HFFc6 (cell line): ENCODE measurements at places on chromosomes 7 and 10.
A peak's percentile ranks its signal among the peaks of the same experiment; 100 is the strongest.

DNA sequence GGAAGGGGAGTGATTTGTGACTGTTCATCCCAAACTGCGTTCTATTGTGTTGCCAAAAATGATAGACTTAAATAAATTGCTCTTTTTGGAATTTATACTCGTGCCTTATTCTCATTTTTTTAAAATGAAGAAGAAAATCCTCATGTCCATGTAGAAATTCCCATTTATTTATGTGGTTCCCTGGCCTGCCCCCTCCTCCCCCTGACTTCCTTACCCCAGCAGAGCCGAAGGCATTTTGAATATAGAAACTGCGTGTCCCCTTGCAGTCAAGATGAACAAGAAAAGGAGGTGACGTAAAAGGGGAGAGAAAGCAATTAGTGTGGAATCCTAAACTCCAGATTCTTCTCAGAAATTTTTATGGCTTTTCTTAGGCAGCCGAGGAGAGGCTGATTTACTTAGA, 126.1 kb downstream of the FAM204A start:
- H3K27me3 ChIP-seq: no peaks in the 10 kb centered on the region
- H3K36me3 ChIP-seq: no peaks in the 10 kb centered on the region
- H3K4me1 ChIP-seq: no peaks in the 10 kb centered on the region
- no peak for DNase-seq

GRCh38 chr10:60894786-60895185, 49.2 kb downstream of the RHOBTB1 start:
- H3K4me1 ChIP-seq: peaks cover 22% of the 10 kb centered on the region
- no peak for DNase-seq
- no peaks in the 10 kb centered on the region for H3K27me3 ChIP-seq
- no peak overlapping the region for H3K27ac ChIP-seq

DNA sequence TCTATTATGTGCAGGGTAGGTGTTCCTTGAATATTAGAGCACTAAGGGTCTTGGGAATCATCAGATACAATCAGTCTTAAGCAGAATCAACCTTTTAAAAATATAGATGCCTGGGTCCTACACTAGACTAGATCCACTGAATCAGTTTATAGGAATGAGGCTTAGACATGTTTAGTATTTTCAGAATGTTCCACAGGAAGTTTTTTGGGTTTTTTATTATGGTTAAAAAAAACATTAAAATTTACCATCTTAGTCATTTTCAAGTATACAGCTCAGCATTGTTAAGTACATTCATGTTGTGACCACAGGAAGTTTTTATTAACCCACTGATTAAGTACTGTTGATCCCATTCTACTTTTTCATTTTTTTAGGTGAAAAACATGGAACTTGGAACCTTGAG, 135.7 kb downstream of the LCOR start:
- peaks cover 3% of the 10 kb centered on the region; the same call in 1 of the 2 replicates for H3K27me3 ChIP-seq
- peak overlapping the region; percentile 26; the same call in 1 of the 2 replicates for H3K4me3 ChIP-seq
- peak; percentile 63 for DNase-seq
- peaks cover 53% of the 10 kb centered on the region for H3K4me1 ChIP-seq

DNA sequence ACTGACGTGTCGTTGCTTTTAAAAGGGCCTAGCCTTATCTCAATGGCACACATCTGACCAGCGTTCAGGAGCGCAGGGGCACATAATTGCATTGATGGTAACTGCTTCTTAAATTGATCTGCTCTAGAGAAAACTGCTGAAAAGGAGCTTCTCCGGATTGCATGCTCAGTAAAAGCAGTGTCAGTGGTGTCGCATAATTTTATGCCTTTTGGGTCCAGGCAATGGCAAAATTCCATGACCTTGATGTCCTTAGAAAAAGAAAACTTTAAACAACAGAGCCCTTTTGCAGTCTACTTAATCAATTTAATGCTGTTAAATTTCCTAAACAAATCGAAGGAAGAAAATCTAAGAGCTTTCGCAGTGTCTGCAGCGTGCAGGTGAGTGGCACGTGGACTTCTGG, 75.7 kb downstream of the PTPRE start:
- no peaks in the 10 kb centered on the region for H3K36me3 ChIP-seq
- no peaks in the 10 kb centered on the region; the same call in 1 of the 2 replicates for H3K27me3 ChIP-seq
- H3K4me3 ChIP-seq: no peak overlapping the region
- H3K27ac ChIP-seq: no peak overlapping the region
